ENCODE measurements at places on chromosomes 1 and 21. TPM values are rescaled to one million over a fixed set of nuclear protein-coding genes. Genes with fewer than 3 reads are reported as not detected.

DNA sequence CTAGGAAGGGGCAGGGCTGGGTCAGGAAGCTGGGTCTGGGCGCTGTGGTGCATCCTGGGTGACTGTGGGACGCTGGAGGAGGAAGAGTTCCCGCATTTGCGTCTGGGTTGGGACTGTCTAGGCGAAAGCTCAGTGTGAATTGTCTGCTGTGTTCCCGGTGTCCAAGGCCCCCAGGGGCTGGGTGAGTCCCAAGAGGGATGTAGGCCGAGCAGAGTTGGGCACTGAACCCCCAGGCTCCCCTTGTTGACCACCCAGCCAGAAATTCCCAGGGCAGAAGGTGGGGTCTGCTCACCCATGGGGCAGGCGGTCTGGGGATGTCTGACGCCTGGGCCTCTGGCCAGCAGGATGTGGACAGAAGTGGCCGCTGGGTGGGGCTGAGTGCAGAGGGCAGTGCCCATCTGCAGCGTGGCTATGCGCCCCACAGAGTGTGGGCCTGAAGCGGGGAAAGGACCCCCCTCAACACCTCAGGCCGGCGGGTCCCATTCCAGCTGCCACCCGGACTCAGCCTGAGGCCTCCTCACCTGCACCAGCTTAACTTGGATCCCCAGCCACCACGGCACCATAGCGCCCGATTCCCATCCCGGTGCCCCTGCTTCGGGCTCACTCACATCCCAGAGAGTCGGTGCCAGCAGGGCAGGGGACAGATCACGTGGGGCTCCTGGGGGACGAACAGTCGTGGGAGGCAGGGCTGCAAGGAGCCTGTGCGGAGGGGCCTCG, 37.0 kb upstream of the POFUT2 start:
- DNase-seq, result peak; percentile 23
- H3K36me3 ChIP-seq, result no peaks in the 10 kb centered on the region
- no peaks in the 10 kb centered on the region for H3K4me1 ChIP-seq
- no peak overlapping the region for H3K4me3 ChIP-seq

MMEL1 gene
- 4.1 TPM for total RNA-seq

DCST1 gene
- total RNA-seq, result not detected

DNA sequence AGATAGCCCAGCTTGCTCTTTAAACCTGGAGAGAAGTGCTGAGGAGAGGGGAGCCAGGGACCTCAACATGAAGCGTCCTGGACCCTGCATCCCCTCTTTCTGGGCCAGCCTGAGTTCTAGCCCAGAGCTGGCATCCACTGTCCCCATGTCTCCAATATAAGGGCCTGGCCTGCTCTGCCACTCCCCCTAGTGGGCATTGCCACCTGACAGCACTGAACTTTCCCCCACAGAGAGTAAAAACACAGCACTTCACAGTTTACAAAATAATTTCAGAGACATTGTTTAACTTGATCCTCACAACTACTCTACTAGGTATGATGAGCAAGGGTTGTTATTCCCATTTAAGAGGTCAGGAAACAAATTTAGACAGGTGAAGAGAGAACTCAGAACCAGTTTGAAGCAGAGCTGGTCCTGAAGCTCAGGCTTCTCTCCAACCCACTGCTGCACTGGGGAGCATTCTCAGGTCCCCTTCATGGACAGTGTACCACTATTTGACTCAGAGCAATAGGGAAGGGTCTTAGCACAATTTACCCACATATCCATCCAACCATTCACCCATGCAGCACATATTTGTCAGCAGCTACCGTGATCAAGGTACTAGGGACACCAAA, 151.2 kb downstream of the DMRTA2 start:
- peaks cover 7% of the 10 kb centered on the region for H3K27me3 ChIP-seq
- peak; percentile 29 for DNase-seq
- H3K4me3 ChIP-seq, result no peak overlapping the region
- H3K27ac ChIP-seq, result no peak overlapping the region
